Activated T-cell treated with anti-CD3 and anti-CD28 coated beads, Interleukin-2, amount 50 U/mL, for 24 hours (primary cell): ENCODE measurements at places on chromosomes 2 and 18.

DNA sequence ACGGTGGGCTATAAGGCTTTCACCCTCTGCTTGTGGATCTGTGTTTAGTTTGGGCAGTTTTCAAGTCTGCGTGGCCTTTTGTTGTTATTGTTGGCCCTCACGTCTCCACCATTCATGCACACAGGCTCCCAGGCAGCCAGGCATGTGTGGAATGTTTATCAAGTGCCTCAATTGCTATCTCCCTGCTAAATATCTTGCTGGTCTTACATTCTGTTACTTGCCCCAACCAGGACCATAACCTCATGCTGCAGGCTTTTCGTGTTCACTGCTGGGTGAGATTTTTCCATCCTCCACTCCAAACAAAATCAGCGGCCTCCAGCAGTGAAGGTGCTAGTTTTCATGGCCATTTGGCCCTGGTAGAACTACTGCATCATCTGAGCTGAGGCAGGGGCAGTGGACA is 63.0 kb upstream of the DSC1 start:
- H3K36me3 ChIP-seq, result no peaks in the 10 kb centered on the region
- H3K27me3 ChIP-seq, result no peaks in the 10 kb centered on the region
- H3K4me3 ChIP-seq, result no peak overlapping the region
- DNase-seq, result no peak
- H3K27ac ChIP-seq, result no peak overlapping the region
- H3K4me1 ChIP-seq, result no peaks in the 10 kb centered on the region

- no peaks in the 10 kb centered on the region for H3K36me3 ChIP-seq
- no peak for DNase-seq
- H3K27me3 ChIP-seq, result no peaks in the 10 kb centered on the region
- H3K27ac ChIP-seq, result no peak overlapping the region
- no peak overlapping the region for H3K4me3 ChIP-seq
These were observed 346.6 kb upstream of the KCNH7 start for GRCh38 chr2:163185160-163185559.

GRCh38 chr2:22842205-22842869 is 542.6 kb upstream of the KLHL29 start:
- H3K4me3 ChIP-seq, result no peak overlapping the region
- no peaks in the 10 kb centered on the region for H3K4me1 ChIP-seq
- H3K36me3 ChIP-seq, result no peaks in the 10 kb centered on the region

- DNase-seq, result no peak
- H3K36me3 ChIP-seq, result no peaks in the 10 kb centered on the region
- H3K27me3 ChIP-seq, result peaks cover 8% of the 10 kb centered on the region
- H3K4me3 ChIP-seq, result no peak overlapping the region
- H3K27ac ChIP-seq, result no peak overlapping the region
These were observed 81.7 kb upstream of the FAM98A start for GRCh38 chr2:33680644-33681363.

DNA sequence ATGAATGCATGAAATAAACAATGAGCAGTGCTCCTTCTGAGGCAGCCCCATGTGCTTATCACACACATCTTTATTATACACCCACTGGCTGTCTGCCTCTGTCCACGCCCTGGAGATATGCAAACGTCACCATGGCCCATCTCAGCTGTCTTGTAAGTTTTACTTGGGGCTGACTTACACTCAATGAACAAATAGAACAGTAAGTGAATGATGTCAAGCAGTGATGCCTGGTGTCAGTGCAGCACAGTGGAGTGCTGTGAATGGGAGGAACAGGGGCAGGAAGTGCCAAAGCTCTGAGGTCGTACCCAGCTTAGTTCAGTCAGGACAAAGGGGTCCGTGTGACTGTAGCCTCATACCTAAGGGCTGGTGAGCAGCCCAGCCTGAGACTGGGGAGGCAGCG is 659.5 kb upstream of the HS6ST1 start:
- no peak overlapping the region for H3K27ac ChIP-seq
- no peaks in the 10 kb centered on the region for H3K27me3 ChIP-seq
- no peaks in the 10 kb centered on the region for H3K4me1 ChIP-seq
- no peak for DNase-seq
- H3K4me3 ChIP-seq, result no peak overlapping the region
- H3K36me3 ChIP-seq, result no peaks in the 10 kb centered on the region

GRCh38 chr2:70420143-70420542 is 118.3 kb upstream of the FAM136A start:
- no peak overlapping the region for H3K4me3 ChIP-seq
- no peaks in the 10 kb centered on the region for H3K4me1 ChIP-seq
- H3K27ac ChIP-seq, result no peak overlapping the region
- H3K27me3 ChIP-seq, result no peaks in the 10 kb centered on the region

GRCh38 chr2:76180676-76181075 is 470.0 kb upstream of the GCFC2 start:
- H3K4me1 ChIP-seq, result no peaks in the 10 kb centered on the region
- H3K4me3 ChIP-seq, result no peak overlapping the region
- H3K27me3 ChIP-seq, result no peaks in the 10 kb centered on the region

DNA sequence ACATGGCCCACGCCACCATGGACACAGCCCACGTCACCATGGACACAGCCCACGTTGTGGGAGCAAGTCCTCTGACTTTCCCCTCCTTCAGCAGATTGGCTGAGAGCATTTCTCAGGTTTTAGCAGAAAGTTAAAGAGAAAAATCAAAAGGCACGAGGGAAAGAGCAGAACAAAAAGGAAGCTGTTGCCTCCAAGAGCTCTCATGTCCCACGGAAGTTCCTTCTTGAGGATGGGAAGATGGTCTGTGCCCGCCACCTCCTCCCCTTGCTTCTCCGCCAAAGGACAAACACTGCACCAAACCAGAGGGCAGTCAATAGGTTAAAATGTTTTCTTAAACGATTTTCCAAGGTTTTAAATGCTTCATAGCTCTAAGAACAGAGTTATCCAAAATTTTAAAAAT is 148.4 kb downstream of the HDAC4 start:
- peaks cover 83% of the 10 kb centered on the region for H3K4me1 ChIP-seq
- H3K27ac ChIP-seq, result no peak overlapping the region
- no peak for DNase-seq
- H3K27me3 ChIP-seq, result no peaks in the 10 kb centered on the region
- H3K36me3 ChIP-seq, result peaks cover 12% of the 10 kb centered on the region

DNA sequence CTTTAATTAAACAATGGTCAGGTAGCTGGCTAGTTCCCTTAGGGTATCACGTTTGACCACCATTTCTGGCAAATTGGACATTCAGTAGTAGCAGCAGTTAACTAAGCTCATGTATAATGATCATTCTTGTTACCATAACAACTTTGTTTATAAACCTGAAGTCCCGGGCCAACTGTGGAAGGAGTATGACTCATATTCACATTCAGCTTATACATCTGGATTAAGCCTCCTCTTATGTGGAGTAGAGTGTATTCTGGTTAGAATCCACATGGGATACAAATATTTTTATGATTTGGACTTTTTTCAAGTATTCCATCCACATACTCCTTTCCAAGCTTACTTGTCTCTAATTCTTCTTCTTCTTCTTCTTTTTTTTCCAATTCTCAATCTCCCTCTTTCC is 70.3 kb upstream of the ZSWIM2 start:
- H3K36me3 ChIP-seq, result no peaks in the 10 kb centered on the region
- no peak overlapping the region for H3K4me3 ChIP-seq
- no peaks in the 10 kb centered on the region for H3K27me3 ChIP-seq
- no peak for DNase-seq

DNA sequence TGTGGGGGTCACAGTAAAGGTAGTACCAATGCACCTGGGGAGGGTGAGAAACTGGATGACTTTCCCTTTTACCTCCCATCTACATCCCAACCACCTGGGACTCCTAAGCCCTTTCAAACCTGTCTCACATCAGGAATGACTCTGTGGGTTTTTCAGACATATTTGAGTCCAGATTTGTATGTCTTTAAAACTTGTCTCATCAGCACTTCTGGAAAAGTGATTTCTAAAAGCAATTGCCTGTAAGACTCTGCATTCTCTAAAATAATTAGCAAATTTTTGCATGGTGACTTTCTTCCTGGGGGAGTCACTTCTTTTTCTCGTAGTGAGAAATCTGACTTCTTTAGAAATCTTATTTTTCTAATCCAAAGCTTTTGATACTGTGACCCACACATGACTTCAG is 1553.0 kb upstream of the PIK3C3 start:
- H3K36me3 ChIP-seq, result no peaks in the 10 kb centered on the region
- DNase-seq, result no peak
- no peaks in the 10 kb centered on the region for H3K4me1 ChIP-seq
- no peaks in the 10 kb centered on the region for H3K27me3 ChIP-seq
- no peak overlapping the region for H3K27ac ChIP-seq
- H3K4me3 ChIP-seq, result no peak overlapping the region

DNA sequence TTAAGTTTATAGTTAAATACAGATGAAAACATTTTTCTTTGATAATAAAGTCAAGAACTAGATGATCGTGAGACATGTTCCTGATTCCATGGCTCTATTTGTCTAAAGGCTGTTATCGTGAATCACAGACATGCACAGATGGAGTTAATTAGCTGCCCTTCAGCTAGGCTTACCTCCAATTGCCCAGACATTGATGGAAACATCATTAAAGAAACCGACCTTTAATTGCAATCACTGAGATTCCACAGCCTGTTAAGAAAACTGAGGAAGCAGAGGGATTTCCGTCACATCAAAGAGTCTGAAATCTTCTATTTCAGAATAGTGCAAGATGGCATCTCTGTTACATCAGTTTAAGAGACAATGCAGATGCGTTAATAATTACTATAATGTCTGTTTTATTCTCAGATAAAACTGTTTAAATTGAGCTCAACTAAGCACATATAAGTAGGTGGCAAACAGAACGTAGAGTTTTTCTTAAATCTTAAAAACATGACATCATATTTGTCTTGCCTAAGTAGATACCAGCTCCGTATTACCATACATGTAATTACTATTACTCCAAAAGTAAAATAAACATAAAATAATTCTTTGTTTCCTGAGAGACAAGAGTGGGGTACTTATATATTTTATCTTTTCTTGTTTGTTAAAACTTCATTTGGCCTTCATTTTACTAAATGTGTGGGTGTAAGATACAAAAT is 23.9 kb upstream of the CRACDL start:
- no peak overlapping the region for H3K4me3 ChIP-seq
- DNase-seq, result no peak
- H3K27ac ChIP-seq, result no peak overlapping the region

DNA sequence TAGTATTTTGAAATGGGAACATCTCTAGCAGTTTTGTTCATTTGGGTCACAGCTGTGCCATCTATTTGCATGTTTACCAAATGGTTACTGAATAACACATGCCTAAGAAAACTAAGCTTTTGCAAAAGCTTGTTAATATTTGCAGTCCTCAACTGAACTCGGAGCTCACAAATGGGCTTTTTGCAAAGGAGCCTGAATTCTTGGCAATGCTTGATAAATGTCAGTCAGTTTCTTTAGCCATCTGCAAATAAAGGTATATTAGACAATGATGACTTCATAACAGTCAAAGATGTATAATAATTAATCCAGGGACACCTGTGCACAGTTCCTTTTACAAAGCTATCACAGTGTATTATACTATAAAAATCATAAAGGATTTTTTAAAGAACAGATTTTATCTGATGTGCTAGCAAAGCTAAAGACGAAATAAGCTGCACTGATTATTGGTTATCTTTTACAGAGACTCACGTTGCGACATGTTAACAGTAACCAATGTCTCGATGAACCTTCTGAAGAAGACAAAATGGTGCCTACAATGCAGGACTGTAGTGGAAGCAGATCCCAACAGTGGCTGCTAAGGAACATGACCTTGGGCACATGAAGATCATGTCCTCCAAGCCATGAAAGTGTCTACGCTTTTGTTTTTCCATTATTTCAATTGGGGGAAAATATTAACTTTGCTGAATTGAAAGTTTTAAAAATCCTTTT is 248.4 kb upstream of the KCNJ3 start:
- no peak for DNase-seq
- no peaks in the 10 kb centered on the region for H3K27me3 ChIP-seq
- H3K4me3 ChIP-seq, result no peak overlapping the region
- no peak overlapping the region for H3K27ac ChIP-seq
- no peaks in the 10 kb centered on the region for H3K36me3 ChIP-seq
- H3K4me1 ChIP-seq, result peaks cover 2% of the 10 kb centered on the region

DNA sequence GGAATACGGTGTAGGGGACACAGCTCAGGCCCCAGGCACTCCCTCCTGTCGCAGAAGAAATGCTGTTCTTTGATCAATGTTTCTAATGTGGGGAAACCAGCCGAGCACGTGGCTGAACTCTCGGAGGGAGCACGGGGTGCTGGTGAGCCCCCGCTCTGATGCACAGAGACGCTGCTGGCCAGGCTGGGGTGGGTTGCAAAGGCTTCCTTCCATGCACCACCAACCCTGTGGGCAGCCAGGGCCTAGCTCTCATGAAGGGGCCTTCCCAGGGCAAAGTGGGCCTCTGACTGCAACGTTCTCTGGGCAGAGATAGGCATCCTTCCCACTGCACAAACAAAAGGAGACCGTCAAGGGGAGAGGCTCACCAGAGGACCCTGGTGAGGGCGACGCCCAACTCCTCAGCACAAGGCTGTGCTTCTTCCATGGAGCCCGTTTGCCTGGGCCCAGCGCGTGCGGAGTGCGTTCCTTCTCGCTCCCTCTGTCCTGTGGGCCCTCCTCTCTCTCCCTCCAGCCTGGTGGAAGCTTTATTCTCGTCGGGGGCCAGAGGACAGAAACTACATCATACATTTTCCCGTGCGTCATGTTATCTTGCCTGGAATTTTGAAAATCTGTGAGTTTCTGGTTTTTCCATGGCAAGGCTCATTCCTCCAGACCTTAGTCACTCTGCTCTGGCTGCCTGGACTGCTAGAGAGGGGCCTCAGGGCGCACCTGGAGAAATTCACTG is 61.1 kb upstream of the SP3 start:
- no peaks in the 10 kb centered on the region for H3K27me3 ChIP-seq
- peaks cover 26% of the 10 kb centered on the region for H3K4me1 ChIP-seq
- no peak overlapping the region for H3K27ac ChIP-seq
- no peak overlapping the region for H3K4me3 ChIP-seq
- no peak for DNase-seq

- H3K27me3 ChIP-seq, result peaks cover 2% of the 10 kb centered on the region
- H3K4me3 ChIP-seq, result no peak overlapping the region
- H3K4me1 ChIP-seq, result no peaks in the 10 kb centered on the region
- DNase-seq, result no peak
- no peak overlapping the region for H3K27ac ChIP-seq
These were observed 54.8 kb downstream of the RAPGEF4 start for GRCh38 chr2:172790404-172790803.

- H3K27me3 ChIP-seq, result no peaks in the 10 kb centered on the region
- H3K36me3 ChIP-seq, result no peaks in the 10 kb centered on the region
- no peaks in the 10 kb centered on the region for H3K4me1 ChIP-seq
- DNase-seq, result no peak
- no peak overlapping the region for H3K27ac ChIP-seq
These were observed 11.0 kb upstream of the KYNU start for GRCh38 chr2:142866426-142866825.

DNA sequence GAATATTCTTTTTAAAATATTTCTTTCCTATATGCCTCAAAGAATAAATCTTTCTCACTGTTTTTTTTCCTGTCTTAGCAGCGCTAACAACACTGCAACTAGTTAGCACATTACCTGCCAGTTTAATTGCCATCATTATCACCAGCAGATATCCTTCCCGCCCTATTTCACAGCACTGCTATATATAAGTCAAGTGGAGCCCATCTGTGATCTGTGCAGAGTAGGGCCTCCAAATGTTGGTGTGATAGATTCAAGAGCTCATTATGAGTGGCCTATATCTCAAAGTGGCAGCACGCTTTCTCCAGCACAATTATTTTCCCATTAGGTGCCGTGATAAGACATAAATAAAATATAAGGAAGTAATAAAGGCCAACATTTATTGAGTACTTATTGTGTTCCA is 19.8 kb upstream of the RGPD4 start:
- H3K36me3 ChIP-seq, result no peaks in the 10 kb centered on the region
- no peak overlapping the region for H3K4me3 ChIP-seq
- no peaks in the 10 kb centered on the region for H3K4me1 ChIP-seq

- no peak for DNase-seq
- no peak overlapping the region for H3K4me3 ChIP-seq
- H3K36me3 ChIP-seq, result no peaks in the 10 kb centered on the region
These were observed 7.7 kb upstream of the SPATS2L start for GRCh38 chr2:200298816-200299215.
